ENCODE measurements at places on chromosomes 4 and X. TPM values are rescaled to one million over a fixed set of nuclear protein-coding genes. Genes with fewer than 3 reads are reported as not detected.

The PRR27 gene
- not detected for total RNA-seq

The ARX gene
- not detected for total RNA-seq

The NAA11 gene
- not detected for total RNA-seq

The SLC7A11 gene
- 69.1 TPM for total RNA-seq

The PAGE2B gene
- total RNA-seq: 0.28 TPM

The HTRA3 gene
- 10.4 TPM for total RNA-seq

The FAAH2 gene
- 0.28 TPM for total RNA-seq

The PABPC5 gene
- total RNA-seq: 1.1 TPM

The CYTL1 gene
- total RNA-seq: 3.1 TPM

The SMR3B gene
- total RNA-seq: not detected

The RIPPLY1 gene
- not detected for total RNA-seq

The RNF113A gene
- total RNA-seq: 16.5 TPM

The RHOH gene
- 0.09 TPM for total RNA-seq

All from smooth muscle cell of bladder (primary cell).